Common myeloid progenitor, CD34-positive (primary cell): ENCODE measurements at places on chromosomes 2 and 18.

DNA sequence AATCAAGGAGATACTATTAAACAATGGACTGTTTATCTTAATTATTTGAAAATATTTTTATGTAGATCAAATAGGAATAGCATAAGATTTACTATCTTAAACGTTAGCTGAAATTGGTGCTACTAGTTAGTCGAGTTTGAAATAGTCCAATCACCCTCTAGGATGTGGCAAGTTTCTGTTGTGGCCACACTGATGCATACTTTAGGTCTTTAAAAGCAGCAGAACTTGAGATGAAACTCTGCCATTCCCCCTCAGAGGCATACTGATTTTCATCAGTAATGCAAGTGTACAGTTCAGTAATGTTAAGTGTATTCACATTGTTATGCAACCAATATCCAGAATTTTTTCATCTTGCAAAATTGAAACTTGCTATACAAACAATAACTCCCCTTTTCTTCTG lies 151.8 kb downstream of the SLC4A10 start:
- no peak for DNase-seq

- DNase-seq: no peak
Observed at GRCh38 chr2:109166811-109167210, 37.8 kb downstream of the SH3RF3 start.

DNA sequence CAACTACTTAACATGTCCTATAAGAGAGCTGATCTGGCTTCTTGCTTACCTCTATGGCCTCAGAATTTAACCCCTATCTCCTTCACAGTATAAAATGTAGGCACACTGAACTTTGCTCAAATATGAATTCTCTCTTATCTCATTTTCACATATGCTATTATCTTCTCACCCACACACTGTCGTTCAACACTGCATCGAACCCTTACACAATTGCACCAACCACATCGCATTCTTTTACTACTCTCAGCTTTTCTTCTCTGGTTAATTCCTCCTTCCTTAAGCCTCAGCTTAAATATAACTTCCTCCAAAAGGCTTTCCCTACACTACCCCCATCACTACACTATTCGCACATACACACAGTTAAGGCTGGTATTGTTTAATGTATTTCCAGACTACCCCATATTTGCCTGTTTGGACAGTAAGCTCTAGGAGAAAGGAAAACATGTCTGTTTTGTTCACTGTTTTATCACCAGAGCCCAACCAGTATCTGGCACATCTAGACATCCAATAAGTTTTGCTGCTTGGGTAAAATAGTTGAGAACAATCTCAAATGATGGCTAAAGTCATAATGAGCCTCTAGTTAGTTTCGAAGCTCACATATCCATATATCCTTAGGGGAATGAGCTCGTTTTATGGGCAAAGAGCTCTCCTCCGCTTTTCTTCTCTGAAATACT lies 47.7 kb downstream of the HIBCH start:
- DNase-seq: peak; percentile 13

DNA sequence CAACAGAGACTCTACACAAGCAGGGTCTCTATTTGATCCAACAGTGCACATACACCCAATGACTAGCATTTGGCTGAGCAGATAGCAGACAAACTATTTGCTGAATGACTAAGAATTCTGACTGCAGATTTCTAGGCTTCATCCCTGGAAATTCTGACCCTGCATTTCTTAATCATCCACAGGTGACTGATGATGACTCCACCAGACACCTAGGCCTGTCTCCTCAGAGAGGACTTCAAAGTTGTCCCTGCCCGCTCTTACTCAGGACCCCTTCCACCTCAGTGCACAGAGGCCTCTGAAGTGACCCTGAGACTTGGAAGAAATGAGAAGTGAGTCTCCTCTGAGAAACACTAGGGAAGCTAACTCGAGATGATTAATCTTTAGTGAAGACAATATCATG lies 51.3 kb downstream of the SEPTIN10 start:
- no peak for DNase-seq

- no peak for DNase-seq
Observed at GRCh38 chr18:13120983-13121441, 97.5 kb upstream of the LDLRAD4 start.

DNA sequence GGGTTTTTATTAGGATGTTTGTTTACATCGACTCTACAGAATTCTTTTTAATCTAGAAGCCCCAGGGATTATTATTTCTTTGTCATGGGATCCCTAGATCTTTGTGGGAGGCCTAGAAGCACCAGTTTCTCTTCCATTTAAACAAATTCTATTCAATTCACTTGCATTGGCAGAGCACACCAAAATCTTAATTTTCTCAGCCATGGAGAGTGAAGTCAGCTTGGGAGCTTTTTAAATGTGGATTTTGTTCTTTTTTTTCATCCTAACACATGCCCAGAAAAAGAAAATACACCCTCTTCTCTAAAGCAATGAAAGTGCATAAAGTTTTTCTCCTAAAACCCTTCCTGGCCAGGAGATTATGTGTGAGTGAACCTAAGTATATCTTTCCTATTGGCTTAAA lies 38.5 kb downstream of the CDCA7 start:
- DNase-seq: no peak

- DNase-seq: no peak
Observed at GRCh38 chr18:61605376-61606067, 272.3 kb downstream of the CDH20 start.

- DNase-seq: no peak
Observed at GRCh38 chr18:51125976-51126375, 71.5 kb downstream of the MEX3C start.
